ENCODE measurements at places on chromosomes 7 and 10.

DNA sequence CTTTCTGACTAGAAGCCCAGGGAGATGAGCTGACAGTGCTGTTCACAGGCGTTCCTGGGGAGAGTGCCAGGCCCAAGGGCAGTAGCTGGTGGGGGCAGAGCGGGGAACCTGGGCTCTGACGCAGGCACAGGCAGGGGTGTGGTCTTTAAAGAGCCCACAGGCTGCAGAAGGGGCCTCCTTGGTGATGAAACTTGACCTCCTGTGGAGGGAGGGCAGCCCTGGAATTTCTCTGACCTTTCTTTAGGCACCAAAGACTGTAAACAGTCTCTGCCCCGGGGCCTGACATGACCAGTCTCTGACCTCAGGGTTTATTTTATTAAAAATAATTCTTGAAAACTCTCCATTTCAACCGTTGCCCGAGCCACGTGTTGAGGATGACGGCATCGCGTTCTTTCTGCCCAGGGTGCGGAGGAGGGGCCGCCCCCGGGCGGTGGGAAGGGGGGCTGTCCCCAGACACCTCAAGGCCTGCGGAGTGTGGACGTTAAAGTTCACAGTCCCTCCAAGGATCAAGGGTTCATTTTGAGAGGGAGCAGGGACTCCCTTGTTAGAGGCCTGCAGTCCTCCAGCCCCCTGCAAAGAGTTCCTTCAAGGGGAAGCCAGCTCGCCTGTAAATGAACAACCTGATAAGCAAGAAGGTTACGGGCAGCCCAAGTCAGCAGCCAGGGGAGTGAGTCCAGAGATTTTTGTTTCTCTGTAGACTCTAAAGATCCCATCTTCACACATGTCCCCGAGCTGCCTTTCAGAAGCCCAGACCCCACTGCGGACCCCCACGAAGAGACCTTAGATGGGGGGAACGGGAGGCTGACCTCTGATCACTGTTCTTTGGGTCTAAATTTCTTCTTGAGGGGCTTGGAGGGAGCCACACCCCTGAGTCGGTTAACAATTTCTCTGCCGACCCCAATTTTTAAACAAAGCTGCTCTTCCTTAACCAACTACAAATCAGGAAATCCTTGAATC, 128.9 kb downstream of the VIPR2 start:
- no peak for DNase-seq

GRCh38 chr7:81173766-81174281, 255.0 kb upstream of the SEMA3C start:
- no peak for DNase-seq

GRCh38 chr7:70183278-70183677, 585.0 kb downstream of the AUTS2 start:
- DNase-seq, result no peak

DNA sequence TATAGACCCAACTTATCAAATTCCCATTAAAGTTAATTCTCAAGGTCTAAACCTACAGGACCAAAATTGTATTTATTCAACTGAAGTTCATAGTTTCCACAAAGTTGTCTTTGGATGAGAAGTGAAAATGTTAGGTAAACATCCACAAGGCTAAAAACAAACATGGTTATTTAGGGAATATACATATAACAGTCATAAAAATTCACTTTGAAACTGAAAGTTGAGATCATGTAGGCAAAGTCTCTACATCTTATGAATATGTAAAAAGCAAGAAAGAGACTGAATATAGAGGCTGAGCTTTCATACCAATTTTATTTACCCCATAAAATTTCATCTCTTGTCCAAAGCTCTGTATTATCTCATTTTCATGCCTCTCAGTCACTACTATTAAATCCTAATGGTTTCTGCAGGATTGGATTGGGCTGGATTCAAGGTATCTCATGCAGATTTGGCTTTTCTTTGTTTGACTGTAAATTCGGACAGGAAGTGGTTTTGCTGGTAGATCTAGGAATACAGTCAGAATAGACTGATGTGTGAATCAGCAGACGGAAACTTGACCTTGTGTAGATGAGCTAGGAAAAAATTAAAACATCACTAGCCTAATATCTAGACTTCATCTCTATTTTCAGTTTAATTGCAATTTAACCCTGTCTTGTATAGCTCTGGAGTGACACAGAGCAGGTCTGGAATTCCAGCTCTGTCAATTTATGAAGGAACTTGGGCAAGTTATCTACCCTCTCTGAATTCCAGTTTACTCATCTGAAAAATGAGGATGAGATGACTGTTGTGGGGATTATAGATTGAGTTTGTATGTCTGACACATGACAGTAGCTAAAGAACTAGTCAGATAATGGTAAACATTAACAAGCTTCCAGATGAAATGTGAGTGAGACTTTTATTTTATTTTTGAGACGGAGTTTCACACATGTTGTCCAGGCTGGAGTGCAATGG, 27.3 kb upstream of the SKAP2 start:
- no peak for DNase-seq
